ENCODE measurements at places on chromosomes 4 and X.

DNA sequence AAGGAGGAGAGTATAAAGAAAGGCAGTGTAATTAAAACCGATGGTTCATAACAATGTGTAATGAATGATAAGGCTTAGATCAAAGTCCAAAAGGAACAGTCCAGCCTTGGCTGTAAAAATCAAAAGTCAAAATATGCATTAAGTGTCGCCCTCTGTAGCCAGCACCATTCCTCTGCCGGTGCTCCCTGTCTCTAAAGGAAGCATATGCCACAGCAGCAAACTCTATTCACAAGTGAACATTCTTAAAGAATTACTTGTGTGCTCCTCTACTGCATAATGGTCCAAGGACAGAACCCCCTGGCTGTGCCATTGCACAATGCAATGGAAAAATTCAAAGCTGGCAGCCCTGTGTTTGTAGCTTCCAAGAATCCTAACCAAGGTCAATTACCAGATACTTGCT lies 16.3 kb upstream of the MBNL3 start:
- DNase-seq = no peak

DNA sequence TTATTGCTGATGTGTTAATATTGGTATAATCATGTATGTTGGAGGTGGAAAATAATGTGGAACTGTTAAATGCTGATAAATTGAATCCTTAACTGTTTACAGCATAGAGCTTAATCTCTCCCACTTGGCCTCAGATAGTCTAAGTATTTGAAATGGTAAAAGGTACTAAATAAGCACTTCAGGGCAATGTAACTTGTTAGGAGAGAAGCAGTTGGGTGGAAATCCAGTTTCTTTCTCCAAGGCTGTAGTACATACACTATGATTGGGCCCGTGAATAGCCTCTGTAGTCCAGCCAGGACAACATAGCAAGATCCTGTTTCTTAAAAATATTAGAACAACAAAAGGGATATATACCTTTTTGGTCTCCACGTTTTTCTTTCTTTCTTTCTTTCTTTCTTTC lies 39.7 kb downstream of the NUDT9 start:
- DNase-seq = no peak

GRCh38 chrX:119984652-119985051 lies 41.1 kb upstream of the NKAP start:
- DNase-seq = no peak

- no peak for DNase-seq
These were observed 78.1 kb upstream of the PAGE3 start for GRCh38 chrX:55342533-55343501.

- no peak for DNase-seq
These were observed 74.3 kb upstream of the KCTD8 start for GRCh38 chr4:44522761-44523445.

DNA sequence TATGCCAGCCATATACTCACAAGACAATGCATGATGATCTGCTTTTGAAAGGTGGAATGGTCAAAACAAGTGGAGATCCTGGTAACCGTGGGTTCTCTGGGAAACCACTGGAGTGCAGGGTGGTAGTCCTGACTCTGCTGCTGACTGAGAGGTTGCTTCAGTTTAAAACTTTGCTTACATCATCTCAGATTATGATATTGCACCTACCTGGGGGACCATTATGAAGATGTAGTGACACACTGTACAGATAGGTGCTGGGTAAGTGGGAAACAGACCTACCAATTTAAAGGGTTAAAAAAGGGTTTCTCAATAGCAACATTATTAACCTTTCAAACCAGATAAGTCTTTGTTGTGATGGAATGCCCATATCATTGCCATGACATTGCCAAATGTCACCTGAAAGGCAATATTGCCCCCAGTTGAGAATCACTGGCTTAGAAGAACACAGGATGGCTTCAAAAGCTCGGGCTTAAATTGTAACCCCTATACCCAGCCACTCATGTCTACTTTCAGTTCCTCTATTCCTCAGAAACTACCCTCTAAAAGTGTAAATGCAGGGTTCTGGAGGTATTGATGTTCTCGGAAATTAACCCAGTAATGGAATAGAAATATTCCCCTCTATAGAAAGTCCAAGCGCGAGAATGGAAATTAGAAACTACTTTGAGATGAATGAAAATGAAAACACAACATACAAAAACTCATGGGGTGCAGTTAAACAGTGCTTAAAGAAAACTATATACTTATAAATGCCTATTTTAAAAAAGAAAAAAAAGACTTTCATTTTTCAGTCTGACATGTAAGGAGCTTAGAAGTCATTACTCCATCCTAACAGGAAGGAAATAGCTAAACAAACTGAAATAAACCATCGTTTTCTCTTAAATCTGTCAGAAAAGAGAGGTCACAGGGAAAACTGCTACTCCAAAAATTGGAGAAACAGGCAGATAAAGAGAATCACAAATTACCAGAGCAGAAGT lies 65.8 kb downstream of the ARHGEF6 start:
- DNase-seq = no peak

- DNase-seq = no peak
These were observed 27.3 kb upstream of the GPRASP2 start for GRCh38 chrX:102684772-102685520.

GRCh38 chr4:65671372-65671771 lies 1.1 kb upstream of the EPHA5 start:
- no peak for DNase-seq

GRCh38 chr4:148998719-148999118 lies 556.5 kb upstream of the NR3C2 start:
- no peak for DNase-seq

GRCh38 chr4:52657618-52658501 lies 1.2 kb downstream of the USP46 start:
- no peak for DNase-seq

DNA sequence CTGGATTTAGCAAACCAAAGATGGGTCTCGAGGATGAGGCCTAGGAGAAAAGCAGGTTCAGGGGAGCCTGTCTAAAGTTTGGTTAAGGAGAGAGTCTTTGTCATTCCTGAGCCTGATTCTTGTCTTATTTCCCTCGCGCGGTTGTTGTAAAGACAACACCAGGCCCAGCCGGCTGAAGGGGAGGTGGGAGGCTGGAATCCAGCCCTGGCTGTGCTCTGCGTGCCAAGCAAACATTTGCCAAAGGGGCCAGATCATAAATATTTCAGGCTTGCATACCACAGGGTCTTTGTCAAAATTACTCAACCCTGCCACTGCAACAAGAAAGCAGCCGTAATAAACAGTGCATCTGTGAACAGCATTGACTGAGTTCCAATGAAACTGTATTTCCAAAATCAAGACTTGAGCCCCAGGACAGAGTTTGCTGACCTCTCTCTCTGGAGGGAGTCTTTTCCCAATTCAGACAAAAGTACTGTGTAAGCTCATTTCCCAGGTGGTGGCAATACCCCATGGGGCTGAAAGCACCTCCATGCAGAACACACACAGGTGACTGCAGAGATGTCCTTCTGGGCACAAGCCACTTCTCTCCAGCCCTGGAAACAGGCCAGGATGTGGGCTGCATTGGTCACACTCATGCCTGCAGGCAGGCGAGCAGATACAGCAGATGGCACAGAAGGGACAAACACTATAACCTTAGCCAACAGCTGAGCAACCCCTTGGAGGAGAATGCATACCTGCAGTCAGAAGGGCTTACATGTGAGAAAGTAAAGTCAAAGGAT lies 320.3 kb downstream of the STK32B start:
- no peak for DNase-seq

- DNase-seq = no peak
These were observed 105.6 kb upstream of the SMIM31 start for GRCh38 chr4:164648151-164648848.

- DNase-seq = no peak
These were observed 128.4 kb downstream of the REELD1 start for GRCh38 chr4:146342600-146343192.

DNA sequence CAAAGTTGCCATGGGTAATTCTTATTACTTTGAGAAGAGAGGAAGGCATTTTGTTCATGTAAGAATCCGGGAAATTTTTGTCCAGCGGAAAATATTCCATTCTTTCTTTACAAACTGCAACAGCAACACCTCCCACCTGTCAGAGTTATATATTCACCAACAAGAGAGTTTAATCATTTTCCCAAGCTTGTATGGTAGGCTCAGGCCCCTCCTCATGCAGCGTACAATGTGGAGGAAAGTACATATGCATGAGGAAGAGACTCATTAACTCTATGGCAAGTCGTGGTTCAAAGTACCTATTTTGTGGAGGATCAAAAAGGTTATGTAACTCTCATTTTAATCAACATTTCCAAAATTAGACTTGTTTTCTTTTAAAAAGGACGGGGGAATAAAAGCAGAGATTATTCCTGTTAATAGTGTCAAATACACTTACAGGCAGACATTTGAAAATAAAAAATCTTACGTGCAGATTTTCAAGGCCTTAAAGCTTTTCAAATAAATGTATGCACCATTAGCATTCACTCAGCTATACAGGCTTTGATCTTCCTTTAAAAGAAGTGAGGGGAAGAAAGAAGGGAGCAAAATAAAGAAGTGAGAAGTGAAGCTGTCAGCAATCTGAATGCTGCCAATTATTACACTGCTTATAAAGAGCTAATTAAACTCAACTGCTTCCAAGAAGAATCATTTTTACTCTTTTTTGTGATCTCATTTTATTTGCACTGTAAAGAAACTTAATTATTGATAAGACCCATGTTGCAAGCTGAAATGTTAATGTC lies 204.8 kb downstream of the FAT4 start:
- no peak for DNase-seq

GRCh38 chrX:16552546-16552945 lies 97.4 kb upstream of the S100G start:
- DNase-seq = no peak

GRCh38 chr4:6442555-6442954 lies 29.9 kb downstream of the PPP2R2C start:
- no peak for DNase-seq

DNA sequence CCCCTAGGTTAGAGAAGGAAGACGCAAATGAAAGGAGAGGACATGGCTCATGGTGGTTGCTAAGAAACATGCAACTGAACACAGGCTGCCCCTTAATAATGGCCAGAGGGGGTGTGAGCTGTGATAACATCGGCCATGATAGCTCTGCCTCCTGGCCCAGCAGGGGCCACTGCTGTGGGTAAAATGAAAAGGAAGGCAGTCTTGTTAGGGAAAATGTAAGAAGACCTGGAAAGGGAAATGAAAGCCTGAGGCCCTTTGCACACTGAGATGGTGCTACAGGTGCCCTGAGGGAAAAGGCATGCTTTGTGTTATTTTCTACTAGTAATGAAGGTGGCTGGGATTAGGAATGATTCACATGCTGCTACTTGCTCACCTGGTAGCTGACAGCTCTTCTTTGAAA lies 123.6 kb upstream of the MID1 start:
- no peak for DNase-seq

DNA sequence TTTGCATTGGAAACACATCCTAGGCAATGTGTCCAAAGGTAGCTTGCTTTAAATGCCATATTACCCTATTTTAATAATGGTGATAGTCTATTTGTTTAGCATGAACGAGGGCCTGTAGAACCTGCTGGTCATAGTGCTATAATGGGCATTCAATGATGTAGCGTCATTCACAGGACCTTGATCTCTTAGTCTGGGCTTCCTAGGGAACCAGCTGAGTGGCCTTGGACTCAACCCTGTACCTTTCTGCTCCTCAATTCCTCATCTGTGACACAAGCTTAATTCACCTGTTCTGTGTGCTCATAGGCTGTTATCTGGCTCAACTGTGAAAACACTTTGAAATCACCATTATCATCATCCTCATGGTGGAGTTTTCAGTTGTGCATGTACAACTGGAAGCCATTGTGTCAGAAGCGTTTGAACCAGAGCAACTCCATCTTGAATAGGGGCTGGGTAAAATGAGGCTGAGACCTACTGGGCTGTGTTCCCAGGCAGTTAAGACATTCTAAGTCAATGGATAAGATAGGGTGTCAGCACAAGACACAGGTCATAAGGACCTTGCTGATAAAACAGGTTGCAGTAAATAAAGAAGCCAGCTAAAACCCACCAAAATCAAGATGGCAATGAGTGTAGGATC lies 346.8 kb upstream of the KLF3 start:
- DNase-seq = no peak

GRCh38 chr4:103150677-103151076 lies 47.5 kb downstream of the CENPE start:
- DNase-seq = no peak

GRCh38 chrX:17441965-17442364 lies 67.0 kb downstream of the NHS start:
- DNase-seq = no peak

GRCh38 chr4:87551361-87551760 lies 22.2 kb upstream of the SPARCL1 start:
- DNase-seq = no peak

- no peak for DNase-seq
These were observed 122.5 kb upstream of the MAMLD1 start for GRCh38 chrX:150240643-150240970.

DNA sequence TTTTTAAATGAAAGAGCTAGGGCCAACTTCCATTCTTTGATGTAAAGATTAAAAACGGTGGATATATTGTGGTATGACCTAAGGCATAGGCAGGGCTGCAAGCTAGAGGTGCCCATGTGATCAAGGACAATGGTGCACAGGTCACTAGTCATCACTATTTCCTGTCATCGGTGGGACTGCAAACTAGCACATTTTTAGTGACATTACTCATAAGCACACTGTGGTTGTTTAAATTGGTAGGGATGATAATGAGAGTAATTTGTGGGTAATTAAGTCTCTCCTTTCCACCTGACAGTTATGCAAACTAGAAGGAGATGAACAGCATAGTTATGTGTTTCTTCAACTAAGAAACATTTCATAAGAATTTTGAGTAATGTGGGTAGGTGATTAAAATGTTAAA lies 85.4 kb downstream of the GPRIN3 start:
- no peak for DNase-seq

- no peak for DNase-seq
These were observed 19.5 kb upstream of the PDGFRA start for GRCh38 chr4:54209617-54210016.

DNA sequence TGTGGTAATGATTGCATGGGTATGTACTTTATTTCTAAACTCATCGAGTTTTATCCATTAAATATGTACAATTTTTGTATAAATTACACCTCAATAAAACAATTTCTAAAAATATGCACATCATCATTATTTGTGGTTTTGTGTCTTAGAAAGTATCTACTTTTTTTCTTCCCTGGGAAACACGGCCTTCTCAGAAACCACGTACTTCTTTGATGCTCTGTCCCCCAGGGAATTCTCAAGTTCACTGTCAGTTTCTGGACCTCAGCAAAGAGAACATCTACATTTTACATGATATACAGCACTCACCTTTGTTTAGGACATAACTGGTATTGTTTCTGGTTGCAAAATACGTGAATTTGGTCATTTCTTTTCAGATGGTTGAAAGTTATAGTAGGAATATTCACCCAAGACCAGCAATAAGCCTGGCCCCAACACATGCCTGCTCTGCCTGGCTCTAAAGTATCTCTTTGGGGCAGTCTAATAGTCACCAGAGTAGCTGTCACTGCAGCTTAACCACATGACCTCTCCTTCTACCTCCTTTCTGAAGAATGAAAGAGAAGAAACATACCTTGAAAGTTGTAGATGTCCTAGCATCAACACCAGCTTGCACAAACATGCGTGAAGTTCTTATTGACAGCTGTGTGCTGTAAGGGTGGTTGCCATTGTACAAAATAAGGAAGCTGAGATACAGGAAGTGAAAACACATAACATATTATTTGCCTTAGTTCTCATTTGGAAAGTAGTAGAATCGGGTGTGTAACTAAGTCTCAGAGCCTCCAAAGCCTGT lies 48.4 kb upstream of the SPANXN4 start:
- DNase-seq = no peak

All from omental fat pad (tissue), 4 donors.